ENCODE measurements at places on chromosomes 13 and 19.

- DNase-seq: no peak
Observed at GRCh38 chr13:96279904-96280303, 190.0 kb downstream of the HS6ST3 start.

GRCh38 chr19:1634242-1634937 lies 18.0 kb downstream of the TCF3 start:
- DNase-seq: no peak

- no peak for DNase-seq
Observed at GRCh38 chr13:44459674-44460073, 86.0 kb downstream of the SERP2 start.

- no peak for DNase-seq
Observed at GRCh38 chr19:57709616-57710015, 612 bp upstream of the ZNF154 start.

- DNase-seq: peak; percentile 76
Observed at GRCh38 chr19:10104665-10105508, 1.3 kb upstream of the PPAN start.

DNA sequence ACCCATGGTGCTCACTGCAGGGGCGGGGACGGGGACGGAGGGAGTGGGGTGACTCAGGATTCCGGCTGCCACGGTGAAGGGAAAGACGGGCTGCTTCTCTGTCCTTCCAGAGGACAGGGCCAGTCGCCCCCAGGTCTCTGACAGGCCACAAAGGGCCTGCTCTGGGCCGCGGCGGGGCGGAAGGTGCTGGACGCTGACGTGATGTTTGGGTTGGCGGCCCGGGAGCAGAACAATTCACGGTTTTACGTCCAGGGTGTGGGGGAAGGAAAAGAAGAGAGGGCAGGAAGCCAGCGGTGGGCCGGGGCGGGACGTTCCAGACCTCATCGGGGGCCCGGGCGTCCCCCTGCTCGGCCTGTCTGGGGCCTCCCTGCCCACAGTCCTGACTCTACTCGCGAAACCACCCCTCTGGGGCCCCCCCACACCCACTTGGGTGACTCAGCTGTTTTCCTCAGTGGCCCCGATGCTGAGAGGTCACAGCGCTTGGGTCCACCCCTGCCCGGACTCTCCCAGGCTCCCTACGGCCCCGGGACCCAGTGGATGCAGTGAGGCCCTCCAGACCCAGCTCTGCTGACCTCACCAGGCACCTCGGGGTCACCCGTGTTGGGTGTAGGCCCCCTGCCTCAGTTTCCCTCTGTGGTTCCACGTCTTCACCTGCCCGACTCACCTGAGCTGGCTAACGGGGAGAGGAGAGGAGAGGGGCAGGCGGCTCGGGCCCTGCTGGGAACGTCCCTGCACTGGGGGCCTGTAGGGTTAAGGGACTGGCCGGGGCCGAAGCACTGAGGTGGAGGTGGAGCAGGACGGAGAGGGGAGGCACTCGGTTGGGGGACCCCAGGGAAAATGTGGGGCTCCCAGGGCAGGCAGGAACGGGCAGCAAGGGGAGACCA lies 29.2 kb downstream of the PIP5K1C start:
- no peak for DNase-seq

DNA sequence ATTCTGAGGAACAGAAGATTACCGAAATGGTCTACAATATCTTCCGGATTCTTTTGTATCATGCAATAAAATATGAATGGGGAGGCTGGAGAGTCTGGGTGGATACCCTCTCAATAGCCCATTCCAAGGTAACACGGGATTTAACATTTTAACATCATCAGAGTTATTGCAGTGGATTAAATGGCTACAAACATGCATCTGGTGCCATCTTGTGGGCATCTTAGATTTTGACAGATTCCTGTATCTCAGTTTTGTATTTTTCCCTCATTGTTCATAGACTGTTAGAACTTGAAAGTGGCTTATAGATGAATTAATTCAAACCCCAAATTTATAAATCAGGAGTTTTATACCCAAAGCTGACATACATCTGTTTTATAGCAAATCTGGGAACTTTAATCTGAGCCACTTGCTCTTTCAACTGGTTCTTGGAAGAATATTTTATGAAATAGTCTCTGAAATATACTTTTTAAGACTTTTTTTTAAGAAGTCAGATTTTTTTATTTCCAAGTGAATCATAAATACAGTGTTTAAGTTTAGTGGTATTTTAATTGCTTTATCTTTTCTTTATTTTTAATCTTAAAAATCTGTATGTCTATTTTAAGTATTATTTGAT lies 215.2 kb downstream of the NBEA start:
- no peak for DNase-seq

DNA sequence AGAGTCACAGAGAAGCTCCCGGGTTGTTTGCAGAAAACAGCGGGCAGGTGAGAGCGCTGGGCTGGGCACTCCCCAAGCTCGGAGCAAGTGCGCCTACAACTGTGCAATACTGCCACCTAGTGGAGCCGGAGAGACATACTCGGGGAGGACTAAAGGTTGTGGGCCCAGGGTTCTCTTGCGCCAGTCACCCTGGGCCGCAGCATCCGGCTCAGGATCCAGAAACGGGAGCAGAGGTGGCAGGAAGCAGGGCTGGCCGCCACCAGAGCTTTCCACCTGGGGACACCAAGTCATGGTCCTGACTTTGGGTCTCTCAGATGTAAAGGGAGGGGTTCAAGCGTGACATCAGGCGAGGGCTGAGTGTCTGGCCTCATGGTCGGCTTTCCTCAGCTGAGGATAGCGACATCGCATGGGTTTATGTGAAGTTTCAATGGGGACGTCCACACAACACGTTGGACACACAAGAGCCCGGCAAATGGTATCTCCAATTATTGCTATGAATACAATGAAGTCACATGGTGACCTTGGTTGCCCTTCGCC lies 11.2 kb upstream of the KLK4 start:
- DNase-seq: peak; percentile 51

- no peak for DNase-seq
Observed at GRCh38 chr19:39197808-39198207, 1.0 kb downstream of the NCCRP1 start.

DNA sequence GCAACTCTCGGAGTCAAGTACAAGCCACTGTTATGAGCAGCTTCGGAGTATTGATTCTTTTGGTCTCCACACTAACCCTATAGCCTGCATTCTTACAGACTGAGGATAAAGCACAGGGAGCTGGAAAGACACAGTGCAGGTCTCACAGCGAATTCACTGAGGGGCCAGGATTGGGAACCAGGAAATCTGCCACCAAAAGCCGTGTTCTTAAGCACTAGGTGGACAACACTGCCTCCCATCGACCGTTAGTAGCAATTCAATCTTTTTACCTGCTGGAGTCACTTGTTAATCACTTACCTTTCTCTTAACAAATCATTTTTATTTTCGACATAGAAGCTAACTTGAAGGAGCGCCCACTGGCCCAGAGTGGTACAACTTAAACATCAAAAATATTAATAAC lies 6.3 kb downstream of the PMIS2 start:
- DNase-seq: no peak

- no peak for DNase-seq
Observed at GRCh38 chr13:97212601-97213040, 9.5 kb upstream of the MBNL2 start.

GRCh38 chr13:71811344-71811743 lies 55.7 kb downstream of the DACH1 start:
- DNase-seq: no peak

DNA sequence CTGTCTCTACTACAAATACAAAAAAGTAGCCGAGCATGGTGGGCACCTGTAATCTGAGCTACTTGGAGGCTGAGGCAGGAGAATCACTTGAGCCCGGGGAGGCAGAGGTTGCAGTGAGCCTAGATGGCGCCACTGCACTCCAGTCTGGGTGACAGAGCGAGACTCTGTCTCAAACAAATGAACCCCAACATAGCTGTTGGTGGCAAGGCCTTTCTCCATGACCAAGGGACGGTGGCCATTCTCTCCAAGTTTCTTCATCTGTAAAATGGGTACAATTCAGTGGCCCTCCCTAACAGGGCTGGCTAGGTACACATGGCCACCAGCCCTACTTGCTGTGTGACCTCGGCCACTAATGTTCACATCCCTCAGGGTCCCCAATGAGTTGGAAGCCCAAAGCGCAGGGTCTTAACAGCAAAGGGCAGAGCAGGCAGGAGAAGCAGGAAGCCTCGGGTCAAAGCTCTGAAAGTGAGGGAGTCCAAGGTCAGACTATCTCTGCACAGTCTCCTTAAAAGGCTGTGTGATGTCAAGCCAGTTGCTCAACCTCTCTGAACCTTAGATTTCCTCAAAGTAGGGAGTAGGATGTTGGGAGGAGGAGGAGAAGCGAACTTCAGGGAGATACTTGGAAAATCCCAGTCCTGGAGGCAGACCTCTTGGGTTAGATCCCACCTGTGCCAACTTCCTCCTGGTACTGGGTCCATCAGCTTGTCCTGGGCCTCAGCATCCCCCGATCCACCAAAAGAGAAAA lies 2.7 kb downstream of the JUND start:
- no peak for DNase-seq

DNA sequence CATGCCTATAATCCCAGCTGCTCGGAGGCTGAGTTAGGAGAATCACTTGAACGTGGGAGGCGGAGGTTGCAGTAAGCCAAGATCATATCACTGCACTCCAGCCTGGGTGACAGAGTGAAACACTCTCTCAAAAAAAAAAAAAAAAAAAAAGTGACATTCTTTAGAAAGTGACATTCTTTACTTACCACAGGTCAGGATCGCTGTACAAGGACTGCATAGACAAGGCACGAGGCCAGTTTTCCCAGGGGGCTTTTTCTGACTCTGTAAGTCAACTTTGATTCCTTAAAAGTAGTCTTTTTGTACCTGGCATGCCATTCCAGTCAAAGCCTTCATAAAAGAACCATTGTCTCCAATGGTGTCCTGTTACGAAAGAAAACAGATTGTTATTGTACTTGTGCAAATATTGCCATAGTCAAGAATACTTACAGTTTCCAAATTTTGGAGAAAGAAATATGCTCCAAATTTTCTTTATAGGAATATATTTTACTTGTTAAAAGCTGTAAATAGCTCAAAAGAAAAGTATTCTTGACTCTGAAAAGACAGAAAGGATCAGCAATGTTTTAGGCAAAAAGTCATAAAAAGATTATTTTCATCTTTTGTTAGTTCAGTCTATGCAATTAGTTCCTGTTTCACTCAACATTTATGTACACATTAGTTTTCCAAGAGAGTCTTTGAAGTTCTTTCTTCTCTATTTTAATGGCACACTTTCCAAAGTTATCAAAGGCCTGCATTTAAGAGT lies 39.3 kb downstream of the CEACAM1 start:
- no peak for DNase-seq

- DNase-seq: peak; percentile 38
Observed at GRCh38 chr13:48580185-48580803, 47.4 kb upstream of the RCBTB2 start.

DNA sequence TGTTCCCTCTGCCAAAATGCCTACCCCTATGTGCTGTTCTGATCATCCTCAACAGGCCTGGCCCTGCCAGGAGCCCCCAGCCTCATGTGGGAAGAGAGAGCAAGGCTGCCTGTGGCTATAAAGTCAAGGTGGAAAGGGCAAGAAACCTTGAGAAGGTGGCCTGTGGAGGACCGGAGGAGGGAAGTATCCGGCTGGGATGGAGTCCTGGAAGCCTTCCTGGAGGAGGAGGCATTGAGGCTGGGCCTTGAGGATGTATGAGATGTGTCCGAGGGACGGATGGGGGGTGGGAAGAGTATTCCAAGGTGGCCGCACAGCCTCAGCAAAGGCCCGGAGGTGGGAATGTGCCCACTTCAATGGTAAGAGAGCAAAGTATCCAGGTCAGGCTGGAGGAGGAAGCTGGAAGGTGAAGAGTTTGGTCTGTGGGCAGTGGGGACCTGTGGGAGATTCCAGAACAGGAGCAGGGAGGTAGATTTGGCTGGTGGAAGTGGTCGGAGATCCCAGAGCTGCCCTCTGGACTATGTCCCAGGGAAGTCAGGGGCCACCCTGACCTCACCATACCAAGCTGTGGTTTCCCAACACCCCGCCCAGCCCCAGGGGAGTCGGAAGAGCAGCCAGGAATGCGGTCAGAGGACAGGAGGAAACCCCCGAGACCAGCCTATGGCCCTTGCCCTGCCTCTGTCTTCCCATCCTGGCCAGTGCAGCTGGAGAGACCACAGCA lies 3.0 kb upstream of the PLIN4 start:
- DNase-seq: no peak

- no peak for DNase-seq
Observed at GRCh38 chr13:49098771-49099512, 121.2 kb upstream of the MLNR start.

DNA sequence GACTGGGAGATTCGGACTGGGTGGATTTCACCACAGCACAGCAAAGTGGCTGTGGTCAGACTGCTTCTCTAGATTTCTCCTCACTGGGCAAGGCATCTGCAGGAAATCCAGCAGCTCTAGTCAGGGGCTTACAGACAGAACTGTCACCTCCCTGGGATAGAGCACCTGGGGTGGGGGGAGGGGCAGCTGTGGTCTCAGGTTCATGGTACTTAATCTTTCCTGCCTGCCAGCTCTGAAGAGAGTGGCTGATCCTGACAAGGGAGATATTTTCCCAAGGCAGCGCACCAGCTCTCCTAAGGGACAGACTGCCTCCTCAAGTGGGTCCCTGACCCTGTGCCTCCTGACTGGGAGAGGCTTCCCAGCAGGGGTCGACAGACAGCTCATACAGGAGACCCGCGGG lies 212.8 kb upstream of the KLF12 start:
- DNase-seq: no peak

GRCh38 chr19:51783372-51783771 lies 11.6 kb upstream of the FPR3 start:
- DNase-seq: no peak

- no peak for DNase-seq
Observed at GRCh38 chr19:9961103-9961502, 24.8 kb upstream of the OLFM2 start.

DNA sequence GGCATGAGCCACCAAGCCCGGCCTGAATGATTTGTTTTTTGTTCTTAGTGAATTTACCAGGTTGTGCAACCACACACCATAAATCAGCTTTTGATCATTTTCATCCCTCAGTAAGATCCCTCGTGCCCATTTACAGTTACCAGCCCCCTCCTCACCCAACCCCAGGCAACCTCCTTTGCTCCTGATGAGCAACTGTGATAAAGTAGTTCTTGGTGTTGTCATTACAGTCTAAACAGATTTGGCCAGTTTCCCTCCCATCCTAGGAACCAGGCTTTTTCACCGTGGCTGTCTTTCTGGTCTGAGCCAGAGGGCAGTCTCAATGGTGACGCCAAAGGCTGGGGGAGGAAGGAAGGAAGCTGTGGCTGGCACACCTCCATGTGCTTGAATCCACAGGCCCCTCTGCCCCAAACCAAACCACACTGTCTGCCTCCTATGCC lies 61.2 kb upstream of the WDFY2 start:
- peak; percentile 17 for DNase-seq

DNA sequence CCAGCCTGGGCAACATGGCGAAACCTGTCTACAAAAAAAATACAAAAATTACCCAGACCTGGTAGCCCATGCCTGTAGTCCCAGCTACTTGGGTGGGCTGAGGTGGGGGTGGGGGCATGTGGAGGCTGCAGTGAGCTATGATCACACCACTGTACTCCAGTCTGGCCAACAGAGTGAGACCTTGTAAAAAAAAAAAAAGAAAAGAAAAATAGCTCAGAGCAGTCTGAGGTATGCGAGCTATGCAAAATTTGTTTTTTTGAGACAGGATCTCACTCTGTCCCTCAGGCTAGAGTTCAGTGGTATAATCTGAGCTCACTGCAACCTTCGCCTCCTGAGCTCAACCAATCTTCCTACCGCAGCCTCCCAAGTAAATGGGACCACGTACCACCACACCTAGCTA lies 7.1 kb upstream of the TOMM40 start:
- no peak for DNase-seq

Measured in stimulated activated CD8-positive, alpha-beta memory T cell treated with anti-CD3 and anti-CD28 coated beads, Interleukin-4, amount 100 ng/mL, for 4 hours (primary cell).